Iris pigment epithelial cell (primary cell): ENCODE measurements at places on chromosomes 3 and 15.

DNA sequence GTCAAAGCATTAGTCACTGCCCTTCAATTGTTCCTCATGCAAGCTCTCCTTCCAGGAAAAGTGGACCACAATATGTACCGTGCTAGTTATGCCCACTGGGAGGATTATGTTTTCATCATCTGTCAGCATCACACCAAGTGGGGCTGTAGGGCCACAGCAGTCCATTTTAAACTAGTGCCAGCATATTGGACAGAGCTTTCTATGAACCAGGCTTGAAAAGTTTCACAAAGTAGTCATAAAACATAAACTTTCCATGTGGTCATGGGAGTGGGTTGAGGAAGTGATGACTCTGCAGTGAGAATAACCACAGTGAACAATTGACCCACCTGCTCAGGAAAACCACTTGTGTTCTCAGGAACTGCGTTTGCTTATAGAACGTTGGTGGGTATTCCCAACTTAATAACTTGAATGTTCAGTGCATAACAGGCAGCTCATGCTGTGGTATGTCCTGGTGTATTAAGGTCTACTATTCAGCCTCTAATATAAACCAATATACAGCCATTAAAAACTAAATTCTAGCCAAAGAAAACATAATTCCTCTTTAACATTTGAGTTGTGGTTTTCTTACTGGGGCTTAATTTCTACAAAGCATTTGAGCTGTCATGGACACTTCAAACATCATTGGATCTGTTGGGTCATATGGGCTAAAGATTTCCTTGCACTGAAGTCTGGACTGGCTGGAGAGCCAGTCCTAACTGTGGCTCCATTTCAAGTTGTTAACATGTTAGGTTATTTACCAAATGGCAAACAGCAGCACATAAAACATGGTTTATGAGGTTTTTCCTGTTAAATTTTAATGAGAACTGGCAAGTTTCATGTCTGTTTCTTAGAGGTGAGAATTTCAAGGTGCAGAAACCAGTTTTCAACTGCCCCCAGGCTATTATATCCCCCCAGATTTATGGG, 274.1 kb downstream of the OTOL1 start:
- DNase-seq = peak; percentile 32

DNA sequence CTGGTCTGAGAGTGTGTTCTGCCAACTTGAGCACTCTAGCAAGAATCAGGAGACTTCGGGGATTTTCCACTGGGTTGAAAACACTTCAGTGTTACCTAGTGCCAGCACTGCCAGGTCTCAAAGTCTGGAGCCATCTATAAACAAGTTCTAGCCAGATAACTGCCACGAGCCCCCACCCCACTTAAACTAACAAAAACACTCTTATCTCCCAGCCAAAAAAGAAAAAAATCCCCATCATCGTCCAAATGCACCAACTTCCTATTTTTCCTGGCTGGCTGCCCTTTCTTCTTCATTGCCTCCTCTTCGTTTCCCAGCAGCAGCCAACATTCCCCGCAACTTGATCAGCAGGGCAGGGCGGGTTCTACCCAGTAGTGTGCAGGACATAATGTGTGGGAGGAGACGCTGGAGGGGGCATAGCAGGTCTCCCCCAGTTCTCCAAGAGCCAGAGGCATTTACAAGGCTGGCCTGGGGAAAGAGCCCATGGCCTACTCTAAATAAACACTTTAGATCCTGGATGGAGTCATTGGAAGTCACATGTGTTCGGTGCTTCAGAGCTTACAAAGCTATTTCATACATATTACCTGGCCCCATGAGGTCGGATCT, 29.5 kb downstream of the C2CD4B start:
- DNase-seq = peak; percentile 57

DNA sequence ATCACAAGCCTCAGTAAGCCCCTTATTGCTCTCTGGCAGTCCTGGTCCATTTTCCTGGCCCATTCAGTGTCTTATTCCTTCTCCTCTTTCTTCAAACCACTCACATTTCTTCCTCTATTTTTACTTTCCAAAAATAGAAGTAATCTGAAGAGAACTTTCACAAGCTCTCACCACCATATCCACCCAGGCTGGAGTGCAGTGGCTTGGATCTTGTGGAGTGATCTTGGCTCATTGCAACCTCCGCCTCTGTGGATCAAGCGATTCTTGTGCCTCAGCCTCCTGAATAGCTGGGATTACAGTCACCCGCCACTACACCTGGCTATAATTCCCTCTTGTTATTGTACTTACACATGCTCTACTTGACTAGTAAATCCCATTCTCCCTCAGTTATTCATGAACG, 16.8 kb downstream of the ARMC8 start:
- no peak for DNase-seq

DNA sequence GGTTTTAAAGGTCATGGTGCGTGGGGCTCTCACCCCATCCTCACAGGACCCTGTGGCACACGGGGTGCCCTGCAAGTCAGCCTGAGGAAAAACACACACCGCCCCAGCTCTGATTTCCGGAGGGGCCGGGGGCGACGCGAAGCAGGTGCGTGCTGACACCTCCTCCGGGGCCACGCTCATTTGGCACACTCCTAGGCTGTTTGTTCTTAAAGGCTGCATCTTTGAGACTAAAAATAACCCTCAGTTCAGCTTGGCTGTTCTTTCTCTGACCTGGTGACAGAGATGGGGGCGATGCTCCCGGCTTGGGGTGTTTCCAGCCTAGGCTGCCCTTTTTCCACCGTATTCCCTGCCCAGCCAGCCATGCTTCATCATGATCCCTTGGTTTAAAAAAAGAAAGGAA, 141.5 kb upstream of the TPM1 start:
- no peak for DNase-seq

GRCh38 chr15:77436822-77437221, 16.1 kb downstream of the HMG20A start:
- DNase-seq = no peak

- DNase-seq = no peak
Measured at GRCh38 chr3:31422237-31422636, 110.5 kb upstream of the STT3B start.

DNA sequence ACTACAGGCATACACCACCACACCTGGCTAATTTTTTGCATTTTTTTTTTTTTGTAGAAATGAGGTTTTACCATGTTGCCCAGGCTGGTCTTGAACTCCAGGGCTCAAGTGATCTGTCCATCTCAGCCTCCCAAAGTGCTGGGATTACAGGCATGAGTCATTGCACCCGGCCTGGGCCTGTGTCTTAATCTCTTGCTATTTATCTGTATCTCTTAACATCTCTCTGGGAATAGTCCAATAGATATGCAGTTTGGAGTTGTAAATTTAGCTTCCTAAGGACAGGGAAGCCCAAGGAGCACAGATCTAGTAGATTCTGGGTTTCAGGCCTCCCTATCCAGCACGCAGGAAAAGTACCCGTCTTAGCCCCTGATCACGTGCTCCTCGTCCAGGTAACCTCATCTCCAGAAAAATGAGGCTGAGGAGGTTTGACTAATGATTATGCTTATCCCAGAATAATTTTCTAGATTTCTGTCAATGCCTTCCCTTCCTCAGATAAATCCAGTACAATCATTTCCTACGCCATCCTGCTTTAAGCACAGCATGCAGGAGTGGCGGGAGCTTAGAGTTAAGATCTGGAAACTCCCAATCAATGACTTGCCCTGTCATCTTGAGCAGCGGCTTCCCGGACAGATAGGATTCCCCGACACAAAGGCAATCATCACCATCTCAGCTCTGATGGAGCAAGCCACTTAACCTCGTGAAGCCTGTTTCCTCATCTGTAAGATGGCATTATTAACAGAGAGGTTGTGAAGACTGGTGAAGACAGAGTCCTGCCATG, 12.3 kb upstream of the CTDSPL start:
- peak; percentile 26 for DNase-seq

GRCh38 chr3:58833491-58833890, 166.9 kb upstream of the FAM3D start:
- DNase-seq = no peak

- peak; percentile 71 for DNase-seq
Measured at GRCh38 chr3:100260081-100260684, 609 bp upstream of the TBC1D23 start.

GRCh38 chr15:46879032-46879770, 838.1 kb upstream of the SEMA6D start:
- DNase-seq = no peak

- no peak for DNase-seq
Measured at GRCh38 chr3:123757281-123757940, 126.7 kb downstream of the MYLK start.

- DNase-seq = no peak
Measured at GRCh38 chr3:45441584-45442310, 53.4 kb downstream of the LARS2 start.

GRCh38 chr15:67902579-67903009, 62.7 kb upstream of the RNU6-1 start:
- DNase-seq = no peak

- DNase-seq = peak; percentile 43
Measured at GRCh38 chr15:81303244-81304225, 20.4 kb downstream of the STARD5 start.

DNA sequence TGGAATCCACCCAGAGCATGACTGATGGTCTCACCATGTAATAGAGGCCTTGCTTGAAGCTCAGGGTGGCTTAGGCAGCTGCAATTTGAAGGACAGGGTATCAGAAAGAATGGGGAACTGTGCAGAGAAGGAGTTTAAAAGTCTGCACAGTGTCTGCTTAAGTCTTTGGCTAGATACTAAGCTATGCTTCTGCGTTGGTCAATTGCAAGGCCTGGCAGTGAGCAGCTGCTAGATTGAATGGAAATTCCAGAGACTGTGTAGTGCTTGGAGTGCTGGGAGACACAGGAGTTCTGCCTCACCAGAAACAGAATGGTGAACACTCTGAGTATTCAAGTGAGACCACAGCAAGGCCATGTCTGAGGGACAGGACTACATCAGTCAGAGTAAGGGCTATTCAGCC, 17.3 kb upstream of the ATP10A start:
- DNase-seq = no peak

DNA sequence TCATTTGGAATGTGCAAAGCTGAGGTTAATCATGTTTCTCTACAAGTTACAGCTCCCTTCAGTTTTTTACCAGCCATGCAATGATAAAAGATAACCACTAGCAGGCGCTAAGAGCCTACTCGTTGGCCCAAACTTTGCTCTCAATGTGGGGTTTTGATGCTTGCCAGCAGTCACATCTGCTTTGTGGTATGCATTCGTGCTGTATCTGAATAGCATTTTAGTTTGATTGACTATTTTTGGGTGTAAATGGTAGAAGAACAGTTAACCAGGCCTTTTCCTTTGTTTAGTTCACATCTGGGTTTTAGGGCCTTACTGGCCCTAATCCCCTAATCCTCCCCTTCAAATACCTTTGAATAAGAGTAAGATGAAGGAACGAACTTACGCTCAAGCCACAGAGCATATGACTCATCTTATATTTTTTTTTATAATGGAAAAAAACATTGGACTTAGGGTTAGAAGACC, 4.4 kb upstream of the CLDN11 start:
- peak; percentile 93 for DNase-seq

DNA sequence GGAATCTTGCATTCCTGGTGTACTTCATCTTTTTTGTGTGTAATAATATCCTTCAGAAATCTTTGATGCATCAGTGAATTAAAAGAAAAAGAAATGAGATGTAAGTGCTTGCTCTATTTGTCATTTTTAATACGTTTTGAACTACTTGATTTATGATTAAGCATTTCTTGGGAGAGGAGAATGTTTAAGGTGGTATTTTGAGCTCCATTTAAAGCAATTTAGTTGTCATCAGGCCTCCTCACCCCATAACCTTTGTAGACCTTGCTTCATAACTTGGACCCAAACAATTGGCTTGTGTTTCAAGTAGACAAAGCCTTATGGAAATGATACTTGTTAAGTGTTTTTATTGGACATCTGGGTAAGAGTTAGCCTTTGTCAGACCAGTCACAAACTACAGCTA, 87.1 kb upstream of the VEPH1 start:
- DNase-seq = no peak

DNA sequence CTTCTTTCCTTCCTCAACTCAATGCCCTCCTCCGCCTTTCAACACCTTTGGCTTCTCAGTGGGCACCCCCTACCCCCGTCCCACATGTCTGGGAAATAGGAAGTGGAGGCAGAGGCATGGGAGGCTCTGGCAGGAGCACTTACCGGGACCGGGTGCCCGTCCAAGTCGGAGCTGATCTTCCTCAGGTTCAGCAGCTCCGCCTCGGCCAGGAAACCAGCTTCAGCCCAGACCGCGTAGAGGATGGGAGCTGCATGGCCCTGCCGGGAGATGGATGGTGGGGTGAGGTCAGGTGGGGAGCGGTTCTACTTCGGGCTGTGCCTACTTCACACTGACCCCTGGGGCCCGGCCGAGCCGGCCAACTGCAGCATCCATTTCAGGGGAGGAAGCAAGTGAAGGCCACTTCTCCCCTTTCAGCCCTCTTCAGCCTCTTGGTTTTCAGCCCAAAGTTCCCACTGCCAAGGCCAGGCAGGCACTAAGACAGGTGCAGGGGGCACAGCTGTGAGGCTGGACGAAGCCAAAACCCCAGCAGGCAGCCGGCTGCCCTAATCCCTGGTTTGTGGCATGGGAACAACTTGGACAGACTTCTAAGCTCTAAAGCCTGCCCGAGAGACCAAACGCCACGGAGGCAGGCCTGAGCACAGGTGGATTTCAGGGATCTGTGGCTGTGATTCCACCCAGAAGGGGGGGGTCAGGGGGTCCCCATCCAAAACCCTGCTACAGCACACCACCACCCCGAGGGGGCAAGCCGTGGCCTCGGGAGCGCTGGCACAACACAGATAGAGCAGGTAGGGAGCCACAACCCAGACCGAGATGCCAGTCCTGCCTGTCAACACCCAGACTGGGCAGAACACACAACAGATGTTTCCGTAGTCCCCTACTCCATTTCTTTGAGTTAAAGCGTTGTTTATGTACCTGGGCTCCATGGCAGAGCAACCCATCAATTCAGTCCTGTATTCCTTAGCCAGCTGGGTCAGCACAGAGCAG, 14.5 kb downstream of the TKT start:
- DNase-seq = no peak

DNA sequence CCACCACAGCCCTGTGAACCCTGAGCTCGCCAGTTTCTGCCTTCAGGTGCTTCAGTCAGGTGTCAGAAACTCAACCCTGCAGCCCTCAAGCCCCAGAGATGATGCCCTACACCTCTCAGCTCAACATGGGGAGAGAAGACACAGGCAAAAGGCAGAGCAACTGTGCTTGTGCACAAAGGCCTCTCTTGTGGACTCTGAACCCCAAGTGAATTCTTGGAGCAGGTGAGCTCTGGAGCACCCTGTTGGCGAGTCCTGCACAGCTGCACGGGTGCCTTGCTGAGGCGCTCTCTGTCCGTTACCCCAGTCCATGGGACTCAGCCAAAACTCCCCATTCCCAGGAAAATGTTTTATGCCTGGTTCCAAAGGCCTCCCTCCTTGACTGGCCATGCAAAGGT, 197.0 kb downstream of the KLF13 start:
- DNase-seq = no peak
